Lower leg skin (tissue), 4 donors: ENCODE measurements at places on chromosomes 2 and 18.

DNA sequence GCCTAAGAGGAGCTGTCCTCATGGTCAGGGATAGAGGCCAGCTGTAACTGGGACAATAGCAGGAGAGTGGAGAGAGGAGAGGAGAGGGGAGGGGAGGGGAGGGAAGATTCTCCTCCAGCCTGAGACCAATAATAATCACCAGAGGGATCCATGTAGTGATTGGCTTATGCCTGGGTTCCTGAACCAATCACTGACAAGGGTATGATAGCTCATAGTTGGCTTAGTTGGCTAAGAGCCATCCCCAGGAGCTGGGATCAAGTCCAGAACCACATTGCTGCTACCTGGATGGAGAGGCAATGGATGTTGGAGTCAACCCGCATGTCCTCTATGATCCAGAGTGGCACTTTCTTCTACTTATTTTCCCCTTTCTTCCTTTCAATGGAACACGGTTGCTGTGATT lies 7.7 kb upstream of the ST8SIA5 start:
- DNase-seq, result no peak

GRCh38 chr18:62954366-62954765 lies 239.0 kb downstream of the PHLPP1 start:
- no peak for DNase-seq

DNA sequence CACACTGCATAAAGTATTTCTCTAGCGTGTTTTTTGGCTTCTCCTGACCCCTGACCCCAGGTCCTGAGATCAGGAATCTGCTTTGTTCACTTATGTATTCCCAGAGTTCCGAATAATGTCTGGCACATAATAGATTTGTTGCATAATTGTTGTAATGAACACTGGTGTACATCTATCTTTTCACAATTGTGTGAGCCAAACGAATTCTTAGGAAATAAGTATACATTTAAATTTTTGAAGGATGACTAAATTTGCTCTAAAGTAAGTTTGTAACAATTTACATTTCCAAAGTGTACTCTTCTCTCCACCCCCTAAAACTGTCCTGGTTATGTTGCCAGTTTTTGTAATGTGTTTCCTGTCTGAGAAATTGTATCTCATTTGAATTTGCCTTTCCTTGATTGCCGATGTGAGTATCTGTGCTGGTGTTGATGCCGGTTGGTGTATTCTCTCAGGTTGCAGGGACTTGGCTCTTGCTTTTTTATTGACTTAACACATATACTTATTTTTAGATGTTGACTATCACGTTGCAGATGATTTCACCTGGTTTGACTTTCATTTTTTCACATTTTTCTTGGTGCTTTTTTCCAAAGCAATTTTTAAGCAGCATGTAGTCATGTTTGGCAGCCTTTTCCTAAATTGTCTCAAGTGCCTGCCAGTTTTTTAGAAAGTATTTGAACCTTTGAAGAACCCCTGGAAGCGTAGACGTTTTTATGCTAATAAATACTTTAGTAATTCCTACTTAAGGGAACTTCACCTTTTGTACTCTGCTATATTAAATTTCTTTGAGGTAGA lies 16.1 kb upstream of the FARP2 start:
- no peak for DNase-seq

- DNase-seq, result no peak
These were observed 86.9 kb downstream of the CRACDL start for GRCh38 chr2:98849113-98849512.

- DNase-seq, result no peak
These were observed 13.6 kb downstream of the EFR3B start for GRCh38 chr2:25055376-25055920.

- DNase-seq, result no peak
These were observed 38.4 kb downstream of the TGFBRAP1 start for GRCh38 chr2:105290981-105291660.
